ENCODE measurements at places on chromosomes 4 and X. TPM values are rescaled to one million over a fixed set of nuclear protein-coding genes. Genes with fewer than 3 reads are reported as not detected.

DNA sequence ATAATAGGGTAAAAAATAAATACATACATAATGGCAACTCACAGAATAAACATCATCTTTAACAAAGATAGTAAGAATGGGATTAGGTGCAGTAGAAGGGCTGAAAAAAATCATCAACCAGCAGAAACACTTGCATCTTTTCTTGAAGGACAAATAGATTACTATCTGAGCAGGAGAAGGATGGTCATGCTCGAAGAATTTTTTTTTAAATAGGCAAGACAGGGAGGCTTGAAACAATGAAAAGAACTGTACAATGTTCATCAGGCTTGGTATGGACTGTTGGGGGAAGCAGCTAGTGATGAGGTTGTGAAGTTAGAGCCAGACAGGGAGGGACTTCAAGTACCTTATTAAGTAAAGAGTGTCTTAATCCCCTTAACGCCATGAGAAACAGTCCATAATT lies 167.4 kb upstream of the LDB2 start:
- peaks cover 30% of the 10 kb centered on the region for H3K4me1 ChIP-seq
- no peaks in the 10 kb centered on the region for H3K27me3 ChIP-seq
- H3K4me3 ChIP-seq: no peak overlapping the region
- peak; percentile 39 for DNase-seq
- no peaks in the 10 kb centered on the region for H3K36me3 ChIP-seq
- peak overlapping the region; percentile 60 for H3K27ac ChIP-seq

DNA sequence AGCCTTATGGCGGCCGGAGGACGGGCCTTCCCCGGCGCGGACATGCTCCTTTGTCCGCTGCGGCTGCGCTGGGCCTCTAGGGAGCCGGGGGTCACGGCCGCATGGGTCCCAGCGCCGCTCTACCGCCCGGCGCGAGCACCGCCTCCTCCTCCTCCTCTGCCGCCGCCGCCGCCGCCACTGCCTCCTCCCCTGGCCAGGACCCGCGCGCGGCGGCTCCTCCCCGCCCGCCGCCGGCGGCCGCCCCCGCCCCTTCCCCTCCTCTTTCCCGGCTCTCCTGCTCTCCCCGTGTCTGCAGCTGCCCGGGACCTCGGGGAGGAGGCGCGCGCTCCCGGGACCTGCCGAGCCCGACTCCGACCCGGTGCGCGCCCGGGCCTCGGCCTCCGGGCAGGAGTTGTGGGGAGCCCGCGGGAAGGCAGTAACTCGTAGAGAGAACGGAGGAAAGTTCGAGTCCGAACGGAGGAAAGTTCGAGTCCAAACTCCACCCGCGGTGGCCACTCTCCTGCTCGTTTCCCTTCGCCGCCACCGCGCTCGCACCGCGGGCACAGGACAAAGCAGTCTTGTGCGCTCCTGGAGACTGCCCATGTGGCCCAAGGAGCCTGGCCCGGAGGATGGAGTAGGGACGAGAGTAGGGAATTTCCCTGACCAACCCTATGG lies at the start of gene ADGRA3:
Gene ADGRA3, minus strand, starts transcription at position 179 of the 654 bp plus-strand sequence. CDS start 282 bp downstream, outside the sequence.
- H3K27me3 ChIP-seq: no peaks in the 10 kb centered on the region
- H3K4me1 ChIP-seq: peaks cover 4% of the 10 kb centered on the region
- DNase-seq: peak; percentile 72
- H3K4me3 ChIP-seq: peak within 1 kb of the TSS; percentile 67

Gene GPM6B
- 1.0 TPM for total RNA-seq

Gene L1CAM
- 0.99 TPM for total RNA-seq

Gene TLR10
- not detected for total RNA-seq

Gene MGAT4D
- total RNA-seq: not detected

Gene CLTRN
- total RNA-seq: 0.26 TPM

GRCh38 chr4:6909970-6910339 lies 329 bp downstream of the TBC1D14 start:
- DNase-seq: no peak
- peaks cover 8% of the 10 kb centered on the region for H3K4me1 ChIP-seq
- no peaks in the 10 kb centered on the region for H3K36me3 ChIP-seq
- H3K27ac ChIP-seq: no peak overlapping the region
- H3K27me3 ChIP-seq: peaks cover 2% of the 10 kb centered on the region

Gene SASH3
- total RNA-seq: not detected

Gene JCHAIN
- 14.1 TPM for total RNA-seq

DNA sequence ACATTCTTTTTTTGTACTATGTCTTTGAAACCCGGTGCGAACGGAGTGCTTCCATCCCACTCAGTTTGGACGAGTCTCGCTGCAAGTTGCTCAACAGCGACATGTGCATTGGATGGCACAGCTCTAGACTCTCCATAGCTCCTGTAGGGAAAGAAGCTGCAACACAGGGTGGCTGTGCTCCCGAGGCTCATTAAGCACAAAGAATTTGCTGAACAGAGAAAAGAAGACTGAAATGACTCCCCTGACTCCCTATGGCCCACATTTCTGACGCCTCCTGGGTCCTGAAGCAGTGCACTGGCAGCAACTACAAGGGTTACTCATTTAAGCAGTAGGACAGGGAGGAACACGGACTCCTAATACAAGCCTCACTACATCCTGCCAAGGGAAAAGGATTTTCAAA lies 127.4 kb downstream of the SH3RF1 start:
- H3K27me3 ChIP-seq: no peaks in the 10 kb centered on the region
- peaks cover 4% of the 10 kb centered on the region for H3K4me1 ChIP-seq
- DNase-seq: no peak

Gene UCP1
- total RNA-seq: not detected

GRCh38 chr4:75345423-75345822 lies 168.8 kb downstream of the RCHY1 start:
- peak; percentile 66 for DNase-seq
- no peak overlapping the region for H3K4me3 ChIP-seq
- no peaks in the 10 kb centered on the region for H3K4me1 ChIP-seq
- no peaks in the 10 kb centered on the region for H3K36me3 ChIP-seq
- peak overlapping the region; percentile 37 for H3K27ac ChIP-seq

- peak; percentile 59 for DNase-seq
- H3K36me3 ChIP-seq: no peaks in the 10 kb centered on the region
- H3K27me3 ChIP-seq: no peaks in the 10 kb centered on the region
Measured at GRCh38 chr4:104942990-104943743, 203.5 kb upstream of the TET2 start.

Gene SYNPO2
- total RNA-seq: 40.1 TPM

DNA sequence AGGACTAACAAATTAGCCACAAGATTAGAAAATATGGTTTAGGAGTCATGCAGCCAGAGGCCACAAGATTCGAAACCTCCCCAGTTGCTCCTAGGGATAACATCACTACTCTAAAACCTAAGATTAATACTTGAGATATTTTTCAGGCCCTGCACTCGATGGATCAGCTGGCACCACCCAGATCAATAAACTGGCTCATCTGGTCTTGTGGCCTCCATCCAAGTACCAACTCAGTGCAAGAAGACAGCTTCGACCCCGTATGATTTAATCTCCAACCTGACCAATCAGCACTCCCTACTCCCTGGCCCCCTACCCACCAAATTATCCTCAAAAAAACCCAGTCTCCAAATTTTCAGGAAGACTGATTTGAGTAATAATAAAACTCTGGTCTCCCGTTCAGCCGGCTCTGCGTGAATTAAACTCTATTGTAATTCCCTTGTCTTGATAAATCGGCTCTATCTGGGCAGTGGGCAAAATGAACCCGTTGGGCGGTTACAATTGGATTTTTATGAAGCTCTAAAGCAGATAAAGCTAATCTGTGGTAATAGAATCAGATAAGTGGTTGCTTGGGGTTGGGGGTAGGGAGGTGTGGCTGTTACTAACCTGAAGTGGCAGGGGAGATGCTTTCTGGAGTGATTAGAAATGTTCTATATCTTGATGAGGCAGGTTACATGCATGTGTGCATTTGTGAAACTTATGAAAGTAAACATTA lies 91.8 kb upstream of the ATXN3L start:
- H3K36me3 ChIP-seq: no peaks in the 10 kb centered on the region
- H3K27me3 ChIP-seq: no peaks in the 10 kb centered on the region
- no peak overlapping the region for H3K4me3 ChIP-seq
- no peak overlapping the region for H3K27ac ChIP-seq
- H3K4me1 ChIP-seq: no peaks in the 10 kb centered on the region
- DNase-seq: no peak

GRCh38 chr4:74632634-74633033 lies 161.7 kb downstream of the BTC start:
- H3K4me3 ChIP-seq: no peak overlapping the region
- no peaks in the 10 kb centered on the region for H3K27me3 ChIP-seq

- DNase-seq: no peak
- no peaks in the 10 kb centered on the region for H3K4me1 ChIP-seq
- H3K27ac ChIP-seq: no peak overlapping the region
Measured at GRCh38 chrX:31266203-31267076, 194.6 kb upstream of the FTHL17 start.

DNA sequence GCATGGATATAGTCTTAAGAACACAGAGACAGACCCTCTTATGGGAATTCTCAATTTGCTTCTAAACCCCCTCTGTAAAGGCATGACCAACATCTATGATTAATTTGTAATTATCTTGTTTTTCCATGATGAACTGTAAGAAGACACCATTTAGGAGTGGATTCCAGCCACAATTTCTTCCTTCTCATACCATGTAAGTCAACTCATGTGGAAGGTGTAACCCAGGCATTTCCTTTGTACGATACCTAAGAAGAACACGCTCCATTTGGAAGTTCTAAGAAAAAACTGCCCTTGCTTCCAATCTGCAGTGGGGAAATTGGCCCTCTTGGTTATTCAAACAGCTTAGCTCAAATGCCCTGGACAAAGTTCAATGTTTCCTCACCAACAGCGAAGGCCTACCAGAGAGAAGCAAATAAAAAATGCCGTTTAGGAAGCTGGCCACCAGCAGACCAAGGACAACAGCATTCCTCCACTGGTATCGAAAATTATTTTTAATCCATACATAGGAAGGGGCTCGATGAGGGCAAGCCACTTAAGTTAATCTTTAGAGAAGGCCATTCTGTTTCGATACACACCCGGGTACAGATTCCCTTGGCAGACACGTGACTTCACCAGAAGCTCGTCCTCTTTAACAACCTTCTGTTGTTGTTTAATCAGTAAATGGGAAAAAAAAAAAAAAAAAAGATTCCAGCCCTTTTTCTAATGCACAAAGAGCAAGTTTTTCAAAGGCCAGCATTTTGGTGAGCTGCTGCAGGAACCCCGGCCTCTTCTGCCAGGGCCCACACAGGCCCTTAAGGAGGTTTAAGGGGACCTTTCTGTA lies 2.6 kb downstream of the DHRSX start:
- H3K27me3 ChIP-seq: no peaks in the 10 kb centered on the region
- H3K4me3 ChIP-seq: peak overlapping the region; percentile 84
- no peaks in the 10 kb centered on the region for H3K36me3 ChIP-seq
- peaks cover 10% of the 10 kb centered on the region for H3K4me1 ChIP-seq

Gene XG
- total RNA-seq: 1.3 TPM

DNA sequence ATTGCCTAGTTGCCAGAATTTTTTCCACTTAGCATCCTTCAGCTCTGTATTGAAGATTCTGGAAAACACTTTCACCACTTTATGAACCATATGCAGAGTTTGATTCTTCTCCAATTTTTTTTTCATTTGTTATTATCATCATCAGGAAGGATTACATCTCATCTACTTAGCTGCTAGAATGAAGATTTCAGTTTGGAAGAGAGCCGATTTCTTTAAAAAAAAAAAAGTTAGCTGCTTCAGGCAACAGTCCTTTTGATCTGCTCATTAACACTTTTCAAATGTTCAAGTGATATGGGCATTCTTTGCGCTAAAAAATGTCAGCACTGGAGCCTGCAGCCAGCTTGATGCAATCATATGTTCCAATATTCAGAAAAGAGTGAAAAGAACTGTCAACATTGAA lies 76.2 kb downstream of the ANTXR2 start:
- no peaks in the 10 kb centered on the region for H3K4me1 ChIP-seq
- no peak for DNase-seq
- H3K36me3 ChIP-seq: no peaks in the 10 kb centered on the region
- H3K27ac ChIP-seq: no peak overlapping the region
- no peak overlapping the region for H3K4me3 ChIP-seq
- no peaks in the 10 kb centered on the region for H3K27me3 ChIP-seq

DNA sequence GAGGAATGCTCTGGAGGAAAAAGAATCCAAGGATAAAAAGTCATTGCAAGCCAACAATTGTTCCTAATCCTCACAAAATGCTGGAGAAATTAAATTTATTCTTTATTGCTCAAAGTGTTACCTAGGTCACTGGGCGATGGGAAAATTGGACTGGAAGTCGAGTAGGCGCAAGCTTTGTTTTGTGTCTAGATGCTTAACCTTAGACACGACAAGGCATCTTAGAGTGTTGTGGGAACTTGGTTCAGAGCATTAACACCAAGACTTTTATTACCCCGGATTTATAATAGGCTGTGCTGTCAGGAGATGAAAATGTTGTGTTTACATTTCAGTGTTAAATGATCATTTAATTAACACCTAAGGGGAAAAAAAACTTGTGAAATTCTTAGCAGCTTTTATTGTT lies 25.1 kb downstream of the SLIT2 start:
- DNase-seq: no peak
- no peak overlapping the region for H3K27ac ChIP-seq
- no peak overlapping the region for H3K4me3 ChIP-seq
- peaks cover 4% of the 10 kb centered on the region for H3K4me1 ChIP-seq

Data from fibroblast of lung (primary cell).